ENCODE measurements at places on chromosomes 3 and 15.

DNA sequence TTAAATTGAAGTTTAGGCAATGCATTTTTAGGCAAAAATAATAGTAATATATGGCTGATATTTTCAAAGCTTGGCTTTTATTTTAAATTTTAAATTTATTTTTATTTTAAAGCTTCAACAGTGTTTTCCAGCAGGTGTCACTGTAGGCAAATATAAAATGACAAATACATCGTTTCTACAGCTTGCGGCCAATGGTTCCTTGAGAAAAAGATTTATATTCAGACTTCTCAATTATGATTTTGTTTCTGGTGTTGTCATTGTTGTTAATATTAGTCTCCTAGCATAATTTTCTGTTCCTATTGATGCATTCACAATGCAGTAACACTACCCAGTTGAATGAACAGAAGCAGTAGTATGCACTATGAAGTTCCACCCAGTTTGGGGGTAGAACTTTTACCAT is 220.7 kb upstream of the DNAJC19 start:
- peak; percentile 43 for DNase-seq

DNA sequence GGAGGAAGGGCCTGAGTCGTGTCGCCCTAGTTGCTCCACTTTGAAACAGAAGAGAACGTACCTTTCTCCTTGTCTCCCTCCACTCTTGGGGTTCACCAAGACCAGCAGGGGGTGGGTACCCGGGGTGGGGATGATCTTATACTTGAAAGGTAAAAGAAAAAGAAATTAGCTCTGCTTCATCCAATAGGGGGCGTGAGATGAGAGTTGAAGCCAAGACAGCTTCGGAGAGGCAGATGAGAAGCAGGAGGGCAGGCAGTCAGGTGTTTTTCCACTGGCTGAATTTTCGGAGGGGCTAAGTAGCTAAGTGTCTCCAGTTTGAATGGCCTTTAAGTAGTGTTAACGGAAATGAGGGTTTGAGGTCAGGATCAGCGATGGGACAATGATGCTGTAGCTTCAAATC is 100.4 kb downstream of the DGKG start:
- DNase-seq, result no peak

DNA sequence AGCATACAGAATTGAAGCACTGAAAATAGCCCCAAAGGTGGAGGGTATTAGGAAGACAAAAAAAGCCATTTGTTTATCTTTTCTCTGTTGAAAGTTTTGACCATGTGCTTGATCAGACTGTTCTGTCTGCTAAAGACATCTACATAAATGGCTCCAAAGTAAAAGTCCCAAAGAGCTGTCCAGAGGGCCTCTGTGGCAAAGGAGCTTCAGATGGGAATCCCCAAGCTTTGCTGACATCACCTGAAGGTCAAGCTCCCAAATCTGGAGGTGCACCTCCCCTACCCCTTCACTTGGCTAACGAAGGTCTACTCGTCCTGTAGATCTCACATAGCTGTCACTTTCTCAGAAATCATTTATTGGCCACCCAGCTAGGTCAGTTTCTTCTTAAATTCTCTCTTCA is 194.6 kb upstream of the SLC2A2 start:
- DNase-seq, result no peak

- peak; percentile 65 for DNase-seq
Observed at GRCh38 chr15:99385865-99386264, 134.6 kb downstream of the LRRC28 start.

GRCh38 chr3:44568561-44568960 is 13.6 kb downstream of the ZKSCAN7 start:
- DNase-seq, result no peak

- no peak for DNase-seq
Observed at GRCh38 chr15:31136016-31136415, 34.5 kb upstream of the TRPM1 start.

DNA sequence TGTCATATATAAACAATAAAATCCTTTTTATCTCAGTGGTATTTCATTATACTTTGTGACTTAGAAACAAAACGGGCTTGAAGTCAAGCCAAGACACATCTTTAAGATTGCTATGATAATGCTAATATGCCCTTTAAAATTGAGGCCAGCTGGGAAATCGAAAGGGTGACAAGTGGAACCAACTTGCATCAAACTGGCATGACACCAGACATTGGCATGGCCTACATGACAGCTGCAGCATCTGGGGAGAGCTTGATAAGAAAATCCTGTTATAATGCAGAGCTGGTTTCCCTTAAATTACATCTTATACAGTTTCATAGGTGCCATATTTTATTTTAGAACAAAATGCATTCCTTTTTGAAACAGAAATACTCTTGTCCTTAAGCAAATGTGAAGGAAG is 325.2 kb downstream of the ZBBX start:
- DNase-seq, result peak; percentile 59

GRCh38 chr15:49103002-49103401 is 52.4 kb downstream of the COPS2 start:
- DNase-seq, result no peak

DNA sequence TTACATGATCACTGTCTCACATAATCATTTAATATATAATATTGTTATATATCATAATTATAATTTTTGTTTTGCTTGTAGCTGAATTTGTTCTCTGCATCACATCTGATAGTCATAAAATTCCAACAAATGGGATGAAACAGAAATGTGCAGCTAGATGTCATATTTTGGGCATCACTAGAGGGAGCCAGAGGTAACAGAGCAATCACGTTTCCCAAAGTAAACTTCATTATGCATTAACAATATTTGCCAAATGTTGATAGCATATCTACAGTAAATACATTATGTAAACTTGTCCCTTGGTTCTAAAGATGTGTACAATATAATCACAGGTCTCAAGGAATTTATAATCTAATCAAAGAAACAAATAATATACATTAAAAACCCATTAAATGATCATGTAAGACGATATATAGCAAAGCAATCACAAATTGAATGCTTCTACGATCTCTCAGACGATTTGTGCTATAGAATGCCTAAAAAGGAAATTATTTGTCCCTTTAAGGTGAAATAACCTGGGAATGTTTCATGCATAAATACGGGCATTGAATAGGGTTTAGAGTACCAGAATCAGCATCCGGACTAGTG is 234.2 kb upstream of the MCTP2 start:
- peak; percentile 29 for DNase-seq

GRCh38 chr3:128858167-128858566 is 21.3 kb upstream of the ACAD9 start:
- no peak for DNase-seq
